ENCODE measurements at places on chromosomes 12 and 14. TPM values are rescaled to one million over a fixed set of nuclear protein-coding genes. Genes with fewer than 3 reads are reported as not detected.

Gene STAT6
- polyA plus RNA-seq, result 32.2 TPM

DNA sequence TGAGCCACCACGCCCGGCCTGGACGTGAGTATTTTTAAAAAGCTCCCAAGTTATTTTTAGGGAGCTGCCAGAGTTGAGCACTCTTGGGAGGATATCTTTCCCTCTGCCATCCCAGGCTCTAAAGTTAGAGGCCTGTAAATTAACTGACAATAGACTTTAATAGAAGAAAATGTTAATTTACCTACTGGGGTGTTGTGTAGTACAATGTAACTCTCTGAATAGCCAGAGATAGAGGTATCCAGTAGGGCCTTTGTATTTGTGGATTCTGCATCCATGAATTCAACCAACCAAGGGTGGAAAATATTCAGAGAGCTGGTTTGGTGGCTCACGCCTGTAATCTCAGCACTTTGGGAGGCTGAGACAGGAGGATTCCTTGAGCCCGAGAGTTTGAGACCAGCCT lies 7.6 kb upstream of the PIGH start:
- DNase-seq, result no peak

GRCh38 chr14:24236689-24237462 lies 4.1 kb downstream of the GMPR2 start:
- no peak for DNase-seq

- no peak for DNase-seq
Observed at GRCh38 chr12:11861155-11861863, 209.4 kb upstream of the BCL2L14 start.

- DNase-seq, result no peak
Observed at GRCh38 chr12:3483089-3483488, 7.9 kb upstream of the PRMT8 start.

Gene DLK1
- 2,378 TPM for polyA plus RNA-seq

- DNase-seq, result no peak
Observed at GRCh38 chr12:52380271-52380694, 5.2 kb downstream of the KRT84 start.

DNA sequence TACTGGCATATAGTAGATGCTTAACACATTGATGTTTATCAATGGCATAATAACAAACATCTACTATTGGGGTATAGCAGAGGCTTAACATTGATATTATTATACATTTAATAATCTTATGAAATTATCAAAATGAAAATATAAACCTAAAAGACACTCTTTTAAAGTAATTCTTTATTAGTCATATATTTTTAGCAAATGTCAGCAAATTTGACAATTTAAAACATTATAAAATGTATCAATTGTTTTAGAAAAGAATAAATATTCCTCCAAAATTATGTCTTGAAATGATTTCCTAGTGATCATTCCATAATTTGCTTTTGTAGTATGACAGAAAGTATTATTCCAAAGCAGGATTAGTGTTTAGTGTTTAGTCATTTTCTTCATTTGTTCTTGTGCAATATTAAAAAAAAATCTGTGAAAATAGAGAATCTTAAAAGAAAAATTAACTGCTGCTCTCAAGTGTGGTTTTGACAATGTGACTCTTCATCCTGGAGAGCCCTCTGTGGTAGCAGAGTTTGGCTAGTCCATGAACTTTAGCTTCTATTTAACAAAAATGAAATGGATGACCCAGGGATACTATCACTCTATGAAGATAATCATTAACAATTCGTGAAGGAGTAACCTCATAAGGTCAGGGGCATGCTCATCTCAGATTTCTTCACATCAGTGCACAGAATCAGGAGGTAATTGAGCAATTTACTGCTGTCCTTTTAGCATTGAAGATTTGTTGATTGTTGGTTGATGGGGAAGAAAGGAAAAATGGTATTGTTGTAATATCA lies 1018.5 kb downstream of the LRFN5 start:
- no peak for DNase-seq

- DNase-seq, result no peak
Observed at GRCh38 chr14:98456231-98456630, 815.8 kb downstream of the BCL11B start.

Gene FITM1
- 164 TPM for polyA plus RNA-seq

Gene HOXC4
- polyA plus RNA-seq, result 9.1 TPM

Gene RNASE7
- polyA plus RNA-seq, result 0.09 TPM

Gene CELA1
- polyA plus RNA-seq, result not detected

Gene TMEM30B
- polyA plus RNA-seq, result 1.2 TPM

DNA sequence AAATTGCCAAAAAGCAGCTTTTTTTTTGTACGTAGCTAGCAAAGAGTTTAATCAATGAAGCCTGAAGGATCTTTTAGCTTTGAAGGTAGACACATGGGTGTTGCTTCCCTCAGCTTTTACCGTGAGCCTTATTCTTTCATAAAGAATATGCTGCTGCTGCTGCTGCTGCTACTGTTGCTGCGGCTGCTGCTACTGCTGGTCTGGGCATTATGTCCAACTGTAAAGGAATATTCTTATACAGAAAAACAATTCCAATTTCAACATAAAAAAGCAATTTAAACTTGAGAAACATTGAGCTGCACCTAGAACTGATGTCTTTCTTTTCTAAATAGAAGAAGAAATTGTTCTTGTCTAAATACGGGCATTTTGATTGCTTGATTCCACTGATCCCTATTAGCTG lies 38.9 kb upstream of the PPP1R12A start:
- DNase-seq, result no peak

Gene HIGD1C
- 0.48 TPM for polyA plus RNA-seq

Gene MYF6
- polyA plus RNA-seq, result 90.3 TPM

DNA sequence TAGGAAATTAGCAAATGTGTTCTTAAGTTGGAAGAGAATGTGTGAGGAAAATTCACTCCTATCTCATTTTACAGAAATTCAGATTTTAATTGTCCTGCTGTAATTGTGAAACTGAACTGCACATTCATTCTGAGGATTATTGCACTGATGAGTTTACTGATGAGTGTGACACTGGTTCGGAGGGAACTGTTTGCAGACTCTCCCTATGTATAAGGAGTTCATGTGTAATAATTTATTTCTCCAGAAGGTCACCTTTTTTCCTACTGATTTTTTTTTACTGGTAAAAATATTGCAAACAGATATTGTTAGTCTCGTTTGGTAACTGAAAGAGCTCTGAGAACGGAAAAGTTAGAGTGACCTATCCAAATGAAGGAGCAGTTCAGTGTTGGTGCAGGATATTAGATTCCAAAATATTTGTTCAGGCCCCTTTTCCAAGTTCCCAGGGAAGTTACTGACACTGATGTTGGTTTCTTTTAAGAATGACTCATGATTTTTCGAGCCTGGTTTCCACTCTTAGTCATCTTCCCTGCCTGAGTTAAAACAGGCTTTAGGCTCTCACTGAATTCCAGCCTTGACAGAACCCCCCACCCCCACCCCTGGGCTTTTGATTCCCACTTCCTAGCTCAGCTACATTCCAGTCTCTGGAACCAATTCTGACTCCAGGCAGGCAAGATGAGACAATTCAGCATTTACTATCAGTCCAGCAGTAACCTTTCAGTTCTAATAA lies 18.4 kb downstream of the ANO6 start:
- peak; percentile 56 for DNase-seq

GRCh38 chr12:20616093-20616492 lies 79.0 kb upstream of the SLCO1C1 start:
- no peak for DNase-seq
